Stomach (tissue), 19 donors: ENCODE measurements at places on chromosomes 3 and 15. TPM values are rescaled to one million over a fixed set of nuclear protein-coding genes. Genes with fewer than 3 reads are reported as not detected.

GRCh38 chr3:126982126-126982470, 817 bp upstream of the PLXNA1 start:
- H3K4me1 ChIP-seq, result peaks cover 29% of the 10 kb centered on the region
- peak overlapping the region; percentile 41 for H3K4me3 ChIP-seq
- H3K36me3 ChIP-seq, result no peaks in the 10 kb centered on the region
- peak overlapping the region; percentile 87 for H3K27ac ChIP-seq
- no peak for DNase-seq

DNA sequence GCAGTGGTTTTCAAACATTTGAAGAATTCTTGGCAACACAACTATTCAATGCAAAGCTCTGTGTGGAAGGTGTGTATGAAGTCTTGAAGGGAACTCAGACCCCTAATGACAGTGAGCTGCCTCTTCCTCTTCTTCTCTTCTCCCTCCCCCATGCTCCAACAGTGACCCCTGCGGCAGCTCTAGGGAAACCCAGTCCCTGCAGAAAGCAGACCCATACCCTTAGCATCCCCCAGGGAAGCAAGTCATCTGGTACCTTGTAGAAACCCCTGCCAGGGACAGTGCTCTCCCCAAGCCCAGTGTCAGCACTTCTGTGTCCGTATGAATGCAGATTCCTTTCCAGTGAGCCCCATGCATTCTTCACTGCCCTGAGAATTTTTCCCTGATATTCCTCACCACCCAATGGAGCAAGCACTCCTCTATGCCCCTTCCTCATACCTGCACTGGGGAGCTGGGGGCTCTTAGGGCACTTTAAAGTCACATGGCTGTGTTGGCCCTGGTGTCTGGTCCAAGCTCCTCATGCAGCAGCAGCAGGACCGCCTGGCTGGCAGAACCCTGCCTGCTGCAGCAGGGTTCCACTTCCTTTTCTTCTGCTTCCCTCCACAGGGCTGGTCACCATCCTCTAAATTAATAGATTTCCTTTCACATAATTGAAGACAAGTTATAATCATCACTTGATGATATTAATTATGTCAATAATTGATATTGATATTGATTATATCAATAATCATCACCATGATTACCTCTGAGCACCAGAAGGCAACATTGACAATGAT, 442.5 kb downstream of the EPHB1 start:
- DNase-seq, result no peak
- no peaks in the 10 kb centered on the region for H3K27me3 ChIP-seq
- no peaks in the 10 kb centered on the region for H3K4me1 ChIP-seq
- H3K4me3 ChIP-seq, result no peak overlapping the region

GRCh38 chr15:63073497-63074172, 31.1 kb downstream of the TPM1 start:
- no peak for DNase-seq
- no peak overlapping the region for H3K4me3 ChIP-seq
- H3K4me1 ChIP-seq, result peaks cover 63% of the 10 kb centered on the region
- no peaks in the 10 kb centered on the region for H3K27me3 ChIP-seq
- peaks cover 30% of the 10 kb centered on the region for H3K36me3 ChIP-seq

- H3K27ac ChIP-seq, result peak overlapping the region; percentile 79
- H3K36me3 ChIP-seq, result no peaks in the 10 kb centered on the region
- no peak overlapping the region for H3K4me3 ChIP-seq
These were observed 62.3 kb downstream of the ADCY5 start for GRCh38 chr3:123386477-123387040.

GRCh38 chr3:23553353-23553752, 252.4 kb upstream of the UBE2E1 start:
- H3K36me3 ChIP-seq, result no peaks in the 10 kb centered on the region
- H3K27me3 ChIP-seq, result no peaks in the 10 kb centered on the region
- DNase-seq, result no peak
- H3K4me1 ChIP-seq, result no peaks in the 10 kb centered on the region
- H3K27ac ChIP-seq, result no peak overlapping the region
- H3K4me3 ChIP-seq, result no peak overlapping the region

PRR20G gene
- total RNA-seq, result not detected

GRCh38 chr3:102736288-102736974, 301.6 kb downstream of the ZPLD1 start:
- no peaks in the 10 kb centered on the region for H3K36me3 ChIP-seq
- no peak overlapping the region for H3K27ac ChIP-seq
- no peak for DNase-seq
- H3K4me1 ChIP-seq, result no peaks in the 10 kb centered on the region
- no peak overlapping the region for H3K4me3 ChIP-seq
- H3K27me3 ChIP-seq, result no peaks in the 10 kb centered on the region

BMF gene
- total RNA-seq, result 11.7 TPM

GRCh38 chr15:50506121-50506520, 40.3 kb downstream of the USP50 start:
- DNase-seq, result no peak
- peaks cover 11% of the 10 kb centered on the region for H3K36me3 ChIP-seq
- no peak overlapping the region for H3K4me3 ChIP-seq
- no peaks in the 10 kb centered on the region for H3K27me3 ChIP-seq

GRCh38 chr15:70097063-70097320, 725 bp downstream of the TLE3 start:
- no peaks in the 10 kb centered on the region for H3K27me3 ChIP-seq
- H3K27ac ChIP-seq, result peak overlapping the region; percentile 92
- peak overlapping the region; percentile 92 for H3K4me3 ChIP-seq
- no peak for DNase-seq
- peaks cover 71% of the 10 kb centered on the region for H3K4me1 ChIP-seq

DNA sequence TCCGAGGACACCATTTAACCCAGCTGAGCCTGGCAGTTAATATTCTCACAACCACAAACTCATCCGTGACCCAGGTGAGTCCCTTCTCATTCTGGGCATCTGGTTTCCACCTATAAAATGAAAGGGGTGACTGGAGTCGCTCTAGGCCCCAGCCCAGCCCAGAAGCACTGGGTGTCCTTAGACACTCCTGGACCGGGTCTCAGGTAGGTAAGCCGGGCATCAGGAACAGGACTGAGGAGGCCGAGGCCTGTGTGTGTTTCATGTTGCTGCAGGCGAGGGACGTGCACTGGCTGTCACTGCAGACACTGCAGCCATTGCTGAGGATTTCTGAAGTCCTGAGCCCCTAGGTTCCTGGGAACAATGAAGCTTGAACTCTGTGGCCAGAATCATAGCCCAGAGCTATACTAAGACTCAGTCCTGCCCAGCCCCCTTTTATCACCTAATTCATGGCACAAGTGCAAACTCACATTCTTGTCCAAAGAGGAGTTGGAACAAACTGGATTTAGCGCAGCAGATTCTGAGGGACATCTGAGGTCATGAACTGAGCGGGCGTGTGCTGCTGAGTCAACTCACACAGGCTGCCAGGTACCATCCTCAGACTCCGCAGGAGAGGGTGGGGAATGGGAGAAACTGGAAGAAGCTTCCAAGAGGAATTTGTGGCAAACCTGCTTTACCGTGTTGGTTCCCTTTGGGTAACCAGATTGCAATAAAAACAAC, 184.9 kb downstream of the FAM43A start:
- H3K27ac ChIP-seq, result peak overlapping the region; percentile 80
- DNase-seq, result peak; percentile 52
- H3K36me3 ChIP-seq, result no peaks in the 10 kb centered on the region
- no peaks in the 10 kb centered on the region for H3K27me3 ChIP-seq
- peaks cover 33% of the 10 kb centered on the region for H3K4me1 ChIP-seq

GRCh38 chr15:85298941-85299340, 81.5 kb upstream of the AKAP13 start:
- H3K27ac ChIP-seq, result no peak overlapping the region
- H3K4me3 ChIP-seq, result no peak overlapping the region
- no peak for DNase-seq
- H3K4me1 ChIP-seq, result peaks cover 8% of the 10 kb centered on the region

- no peaks in the 10 kb centered on the region for H3K36me3 ChIP-seq
- H3K27me3 ChIP-seq, result no peaks in the 10 kb centered on the region
- H3K4me1 ChIP-seq, result no peaks in the 10 kb centered on the region
- peak overlapping the region; percentile 20 for H3K27ac ChIP-seq
These were observed 120.0 kb upstream of the CTDSPL start for GRCh38 chr3:37741644-37742043.

DNA sequence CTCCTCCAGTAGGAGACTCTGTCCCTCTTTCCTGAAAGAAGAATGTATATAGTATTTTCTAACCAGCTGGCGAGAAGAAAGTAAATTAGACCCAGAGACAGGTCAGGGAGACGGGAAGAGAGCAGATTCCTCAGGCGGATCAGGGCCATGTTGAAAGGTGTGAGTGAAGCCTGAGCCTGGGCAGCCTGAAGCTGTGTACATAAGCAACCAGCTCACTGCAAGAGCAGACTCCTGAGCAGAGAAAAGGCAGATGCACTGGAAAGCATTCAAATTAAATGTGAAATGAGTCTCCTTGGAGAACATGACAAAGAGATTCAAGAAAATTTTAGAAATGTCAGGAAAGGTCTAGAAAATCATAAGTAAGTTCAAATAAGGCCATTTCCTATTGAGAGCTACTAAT, 165.8 kb downstream of the GOLIM4 start:
- peaks cover 7% of the 10 kb centered on the region for H3K4me1 ChIP-seq
- H3K27ac ChIP-seq, result no peak overlapping the region
- H3K4me3 ChIP-seq, result no peak overlapping the region

DNA sequence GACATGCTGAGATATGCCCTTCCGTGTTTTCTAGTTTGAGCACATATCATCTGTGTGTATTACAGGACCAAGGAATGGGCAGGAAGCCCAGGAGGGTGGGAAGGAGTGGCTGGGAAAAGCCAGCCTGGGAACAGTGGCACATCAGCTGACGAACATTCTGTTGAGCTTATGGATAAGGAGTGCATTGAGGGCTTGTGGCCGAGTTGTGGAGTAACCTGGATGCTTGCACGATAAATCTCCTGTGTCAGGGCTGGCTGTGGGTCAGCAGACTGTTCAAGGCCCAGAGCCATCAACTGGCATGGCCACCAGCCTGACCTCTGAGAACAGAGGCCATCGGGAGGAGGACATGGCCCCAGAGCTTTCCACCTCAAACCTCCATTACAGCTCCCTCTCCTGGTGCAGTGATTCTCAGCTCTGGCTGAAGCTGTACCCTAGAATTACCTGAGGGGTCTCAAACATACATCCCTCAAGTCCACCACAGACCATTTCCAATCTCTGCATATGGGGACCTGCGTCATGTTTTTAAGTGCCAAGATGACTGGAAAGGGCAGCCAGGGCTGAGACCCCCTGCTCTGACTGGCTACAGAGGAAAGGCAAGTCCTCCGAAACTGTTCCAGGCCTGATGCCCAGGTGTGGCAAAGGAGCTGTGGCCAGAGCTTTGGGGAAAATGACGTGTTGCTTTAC, 4.8 kb upstream of the VILL start:
- peak; percentile 94 for DNase-seq
- no peaks in the 10 kb centered on the region for H3K27me3 ChIP-seq
- H3K4me1 ChIP-seq, result peaks cover 20% of the 10 kb centered on the region
- peak overlapping the region; percentile 91 for H3K27ac ChIP-seq
- H3K36me3 ChIP-seq, result peaks cover 23% of the 10 kb centered on the region

DNA sequence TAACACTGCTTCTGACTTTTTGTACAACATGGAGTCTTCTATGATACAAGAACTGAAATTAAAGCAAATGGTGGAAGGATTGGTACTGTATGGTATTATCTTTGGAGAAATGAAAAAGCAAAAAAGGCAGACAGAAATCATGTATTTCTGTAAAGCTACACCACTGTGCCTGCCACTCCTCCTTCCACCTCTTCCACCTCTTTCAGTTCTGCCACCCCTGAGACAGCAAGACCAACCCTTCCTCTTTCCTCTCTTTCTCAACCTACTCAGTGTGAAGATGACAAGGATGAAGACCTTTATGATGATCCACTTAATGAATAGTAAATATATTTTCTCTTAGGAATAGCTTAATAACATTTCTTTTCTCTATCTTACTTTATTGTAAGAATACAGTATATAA, 57.0 kb downstream of the CD200 start:
- H3K4me1 ChIP-seq, result peaks cover 6% of the 10 kb centered on the region
- no peaks in the 10 kb centered on the region for H3K36me3 ChIP-seq

DNA sequence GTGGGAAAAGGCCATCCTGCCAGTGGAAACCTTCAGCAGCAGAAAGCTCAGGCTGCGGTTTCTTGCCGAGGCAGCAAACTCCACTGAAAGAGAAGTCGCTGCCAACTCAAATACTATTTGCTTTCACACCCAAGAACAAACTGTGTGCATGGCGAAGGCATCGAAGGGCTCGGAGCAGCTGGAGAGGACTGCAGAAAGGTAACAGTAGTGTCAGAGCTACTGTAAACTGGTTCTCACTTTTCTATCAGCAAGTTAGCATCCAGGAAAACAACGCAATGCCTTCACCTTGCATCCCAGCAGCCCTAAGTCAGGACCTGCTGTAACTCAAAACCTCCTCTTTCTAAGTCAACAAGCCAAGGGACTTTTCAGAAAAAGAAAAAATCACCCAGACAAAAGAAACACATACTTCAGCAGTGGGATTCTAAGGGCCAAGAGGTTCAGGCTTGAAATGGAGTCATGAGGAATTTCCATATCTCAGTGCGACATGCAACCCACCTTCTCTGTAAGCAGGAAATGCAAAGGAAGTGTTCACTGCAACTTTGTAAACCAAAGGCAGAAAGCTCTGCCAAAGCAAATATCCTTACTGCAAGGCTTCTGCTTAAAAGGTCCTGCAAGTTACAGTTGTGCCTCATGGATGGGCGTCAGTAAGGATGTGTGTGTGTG, 193.5 kb downstream of the FOXP1 start:
- H3K36me3 ChIP-seq, result no peaks in the 10 kb centered on the region
- DNase-seq, result peak; percentile 74
- peaks cover 50% of the 10 kb centered on the region for H3K4me1 ChIP-seq
- peak overlapping the region; percentile 71 for H3K27ac ChIP-seq

DNA sequence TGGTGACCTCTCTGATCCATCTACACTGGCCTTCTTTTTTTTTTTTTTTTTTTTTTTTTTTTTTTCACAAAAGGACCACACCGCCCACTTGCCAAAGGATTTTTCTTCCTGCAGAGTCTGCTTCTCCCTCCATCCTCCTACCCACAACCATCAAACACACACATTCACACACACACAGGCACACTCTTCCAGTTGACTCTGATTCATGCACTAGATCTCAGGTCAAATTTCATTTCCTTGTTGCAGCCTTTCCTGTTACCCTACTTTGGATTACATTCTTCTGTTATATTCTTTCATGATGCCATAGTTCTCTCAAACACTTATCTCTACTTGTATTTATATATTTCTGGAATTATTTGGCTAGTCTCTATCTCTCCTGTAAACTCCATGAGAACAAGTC, 133.9 kb downstream of the STAC start:
- no peaks in the 10 kb centered on the region for H3K4me1 ChIP-seq
- H3K27ac ChIP-seq, result no peak overlapping the region
- no peaks in the 10 kb centered on the region for H3K36me3 ChIP-seq
- no peak for DNase-seq
- H3K4me3 ChIP-seq, result no peak overlapping the region

CD96 gene
- 6.2 TPM for total RNA-seq

LMAN1L gene
- total RNA-seq, result not detected

NR2F2 gene
- total RNA-seq, result 70.5 TPM

DNA sequence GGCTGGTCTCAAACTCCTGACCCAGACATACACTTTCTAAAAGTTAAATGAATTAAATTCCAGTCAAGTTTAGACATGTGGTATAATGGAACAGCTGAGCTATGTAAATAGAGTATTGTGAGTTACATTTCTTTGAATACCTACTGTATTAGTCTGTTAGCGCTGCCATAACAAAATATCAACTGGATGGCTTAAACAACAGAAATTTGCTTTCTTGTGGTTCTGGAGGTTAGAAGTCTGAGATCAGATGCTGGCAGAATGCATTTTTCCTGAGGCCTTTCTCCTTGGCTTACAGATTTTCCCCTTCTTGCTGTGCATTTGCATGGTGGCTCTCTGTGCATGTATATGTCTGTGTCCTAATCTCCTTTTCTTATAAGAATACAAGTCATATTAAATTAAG, 101.5 kb upstream of the TGFBR2 start:
- H3K4me3 ChIP-seq, result no peak overlapping the region
- no peaks in the 10 kb centered on the region for H3K27me3 ChIP-seq
- no peak overlapping the region for H3K27ac ChIP-seq
- no peaks in the 10 kb centered on the region for H3K36me3 ChIP-seq
- no peaks in the 10 kb centered on the region for H3K4me1 ChIP-seq
